Esophagus muscularis mucosa (tissue), 4 donors: ENCODE measurements at places on chromosomes 6 and 20. TPM values are rescaled to one million over a fixed set of nuclear protein-coding genes. Genes with fewer than 3 reads are reported as not detected.

Gene MATN4
- not detected for total RNA-seq

- no peak for DNase-seq
Measured at GRCh38 chr6:105645958-105646357, 243.1 kb upstream of the PREP start.

DNA sequence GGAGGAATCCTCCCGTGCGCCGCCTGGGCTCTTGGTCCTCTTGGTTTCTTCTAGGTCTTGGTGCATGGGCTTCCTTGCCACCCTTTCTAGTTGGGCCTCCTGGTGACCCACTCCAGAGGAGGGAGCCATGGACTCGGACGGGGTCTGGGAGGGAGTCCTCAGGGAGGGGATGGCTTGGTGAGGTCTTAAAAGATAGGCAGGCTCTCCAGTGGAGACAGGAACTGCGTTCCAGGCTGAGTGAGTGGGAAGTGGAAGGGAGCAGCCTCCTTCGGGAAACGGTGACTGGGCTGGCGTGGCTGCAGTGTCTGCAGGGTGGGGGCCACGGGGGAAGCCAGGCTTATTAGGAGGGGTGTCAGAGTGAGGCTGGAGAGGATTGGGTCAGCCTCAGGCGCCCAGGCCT, 152.8 kb downstream of the GRM4 start:
- DNase-seq: no peak

DNA sequence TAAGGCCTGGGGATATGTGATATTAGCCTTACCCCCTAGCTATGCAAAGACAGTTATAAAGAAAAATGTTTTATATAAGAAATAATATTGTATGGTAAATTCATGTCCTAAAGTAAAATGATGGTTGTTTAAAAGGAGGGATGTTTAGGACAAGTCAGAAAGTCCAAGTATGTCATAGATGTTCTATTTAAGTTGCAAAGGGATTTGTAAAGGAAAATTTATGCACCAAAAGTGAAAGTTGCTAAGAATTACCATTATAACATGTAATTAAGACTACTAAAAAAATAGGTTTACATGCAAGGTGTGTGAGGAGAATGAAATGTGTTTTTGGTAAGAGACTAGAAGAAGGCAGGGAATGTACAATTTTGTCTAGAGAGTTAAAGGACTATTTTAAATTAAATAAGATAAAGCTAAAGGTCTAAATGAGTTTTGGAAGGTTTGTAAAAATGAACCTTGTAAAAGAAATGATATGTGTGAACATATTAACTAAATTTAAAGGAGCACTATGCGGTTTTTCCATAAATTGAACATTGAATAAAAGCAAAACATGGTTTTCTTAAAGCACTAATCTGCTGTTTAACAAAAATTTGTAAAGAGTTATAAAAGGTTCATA, 22.7 kb upstream of the GOPC start:
- no peak for DNase-seq

Gene TPMT
- 6.3 TPM for total RNA-seq

- DNase-seq: no peak
Measured at GRCh38 chr6:37020381-37020780, 14.9 kb downstream of the FGD2 start.
